ENCODE measurements at places on chromosomes 6 and 20.
A peak's percentile ranks its signal among the peaks of the same experiment; 100 is the strongest.

- DNase-seq = peak; percentile 90
Observed at GRCh38 chr20:325045-325888, at the start of gene SOX12. Gene SOX12 (plus strand): TSS chr20:325552. CDS start chr20:325925, 373 bp downstream.

DNA sequence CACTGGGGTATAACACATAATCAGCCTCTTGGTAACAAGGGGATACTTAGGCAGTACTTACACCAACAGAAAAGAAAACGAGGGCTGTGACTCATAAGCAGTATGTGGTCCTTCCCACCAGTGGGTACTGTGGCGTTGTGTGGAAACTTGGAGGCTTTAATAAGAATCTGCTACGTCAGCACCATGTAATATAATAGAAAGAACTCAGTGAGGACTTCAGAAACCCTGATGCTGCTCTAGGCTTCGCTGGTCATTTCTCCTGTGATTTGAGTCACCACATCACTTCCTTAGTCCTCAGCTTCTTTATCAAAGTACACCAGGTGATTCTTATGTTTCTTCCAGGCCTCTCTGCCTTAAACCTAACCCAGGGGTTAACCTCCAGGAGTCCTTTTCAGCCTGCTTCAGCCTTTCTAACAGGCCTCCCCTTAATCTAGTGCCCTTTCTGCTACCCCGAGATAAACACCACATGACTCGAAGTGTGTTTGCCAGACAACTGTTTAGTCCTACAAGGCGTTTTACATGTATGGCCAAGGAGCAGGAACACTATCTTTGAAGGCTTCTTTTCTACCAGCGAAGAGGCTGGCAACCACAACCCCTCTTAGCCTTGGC is 68.5 kb downstream of the FYN start:
- no peak for DNase-seq

GRCh38 chr6:111356551-111356950 is 126.5 kb downstream of the REV3L start:
- DNase-seq = no peak

DNA sequence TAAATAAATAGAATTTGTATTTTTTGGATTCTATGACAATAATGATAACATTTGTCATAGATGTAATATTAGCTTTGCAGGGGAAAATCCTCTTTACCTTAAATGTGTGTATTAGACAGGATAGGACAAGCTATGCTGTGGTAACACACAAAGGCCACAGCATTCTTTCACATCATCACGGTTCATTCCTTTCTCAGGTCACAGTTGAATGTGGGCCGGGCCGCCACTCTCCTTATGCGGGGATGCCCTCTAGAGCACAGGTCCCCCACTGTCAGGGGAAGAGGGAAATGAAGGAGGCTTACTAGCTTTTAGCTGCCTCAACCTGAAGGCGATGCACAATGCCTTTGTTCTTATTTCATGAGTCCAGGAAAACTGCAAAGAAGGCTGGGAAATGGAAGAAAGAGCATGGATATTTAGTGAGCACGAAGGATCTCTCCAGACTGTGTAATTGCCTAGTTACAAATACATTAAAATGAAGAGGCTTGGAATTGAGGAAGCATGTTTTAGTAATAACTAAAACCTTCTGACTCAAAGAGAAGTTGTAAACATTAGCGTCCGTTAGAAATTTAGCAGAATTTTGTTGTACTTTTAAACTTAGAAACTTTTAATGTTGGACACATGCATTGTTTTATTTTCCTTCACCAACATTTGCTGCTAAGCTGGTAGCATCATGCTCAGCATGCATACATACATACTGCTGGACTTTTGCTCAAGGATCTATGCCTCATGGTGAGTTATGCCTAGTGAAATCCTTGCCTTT is 248.9 kb upstream of the FOXQ1 start:
- no peak for DNase-seq

- DNase-seq = peak; percentile 46
Observed at GRCh38 chr6:149862922-149863697, 1.0 kb downstream of the LRP11 start.

- no peak for DNase-seq
Observed at GRCh38 chr6:164152611-164153010, 738.1 kb downstream of the QKI start.

DNA sequence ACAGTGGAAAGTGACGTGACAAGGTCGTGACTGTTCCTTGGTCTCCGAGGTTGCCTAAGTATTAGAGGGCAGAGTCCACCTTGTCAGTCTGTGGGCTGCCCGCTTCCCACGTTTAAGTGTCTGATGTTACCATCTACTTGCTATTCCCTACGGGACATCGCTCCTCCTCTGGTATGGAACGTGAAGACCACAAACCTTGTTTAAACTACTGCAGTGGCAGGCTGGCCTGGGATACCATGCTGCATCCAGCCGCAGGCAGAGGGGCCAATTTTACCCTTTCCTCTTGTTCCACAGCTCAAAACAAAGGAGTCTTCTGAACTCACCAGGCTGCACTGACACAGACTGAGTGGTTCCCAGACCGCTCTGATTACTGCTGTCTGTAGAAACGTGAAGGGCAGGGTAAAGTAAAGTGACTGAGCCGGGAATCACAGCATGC is 275.9 kb downstream of the FOXC1 start:
- no peak for DNase-seq

DNA sequence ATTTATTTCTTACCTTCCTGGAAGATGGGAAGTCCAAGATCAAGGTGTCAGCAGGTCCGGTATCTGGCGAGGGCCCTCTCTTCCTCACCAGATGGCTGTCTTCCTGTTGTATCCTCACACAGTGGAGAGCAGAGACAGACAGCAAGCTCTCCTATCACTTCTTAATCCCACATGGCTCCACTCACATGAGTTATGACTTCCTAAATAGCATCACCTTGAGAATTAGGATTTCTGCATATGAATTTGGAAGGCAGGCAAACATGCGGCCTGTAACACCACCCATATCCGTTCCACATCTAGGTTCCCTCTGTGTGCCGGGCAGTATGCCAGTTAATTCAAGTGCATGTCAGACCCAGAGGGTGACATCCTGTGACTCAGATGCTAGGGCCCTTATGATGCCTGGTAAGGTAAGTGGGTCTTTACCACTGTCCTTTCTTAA is 2.1 kb downstream of the RAET1E start:
- DNase-seq = no peak

DNA sequence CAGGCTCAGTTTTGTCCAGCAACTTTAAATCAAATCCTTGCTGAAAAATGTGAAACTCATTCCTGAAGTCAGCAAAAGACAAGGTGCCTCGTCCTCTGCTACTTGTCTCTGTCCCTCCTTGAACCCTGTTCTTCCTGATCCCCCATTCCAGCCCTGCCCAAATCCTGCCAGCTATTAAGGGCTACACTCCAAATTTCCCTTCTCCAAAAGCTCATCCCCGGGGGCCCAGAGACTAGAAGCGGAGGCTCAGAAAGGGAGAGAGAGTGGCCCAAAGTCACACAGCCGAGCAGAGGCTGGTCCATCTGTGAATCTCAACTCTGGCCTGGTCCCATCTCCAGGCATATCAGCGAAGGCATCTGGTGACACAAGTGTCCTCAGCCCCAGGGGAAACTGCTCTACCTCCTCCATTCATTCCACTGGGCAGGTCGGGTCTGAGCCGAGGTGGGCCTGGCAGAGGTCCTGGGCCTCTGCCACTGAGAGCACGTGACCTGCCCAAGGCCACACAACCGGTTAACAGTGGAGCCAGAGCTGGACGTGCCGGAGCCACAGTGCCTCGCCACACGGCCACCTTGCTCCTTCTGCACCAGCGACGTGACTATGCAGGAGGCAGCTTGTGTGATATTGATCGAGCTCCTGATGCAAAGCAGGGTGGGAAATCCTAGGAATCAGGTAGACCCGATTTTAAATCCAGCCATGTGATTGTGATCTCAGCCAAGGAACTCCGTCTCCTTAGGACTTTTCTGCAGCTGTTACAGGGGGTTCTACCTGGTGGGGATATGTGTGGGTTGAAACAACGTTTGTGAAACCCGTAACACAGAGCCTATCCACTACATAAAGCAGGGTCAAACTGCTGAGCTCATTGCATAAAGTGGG is 28.6 kb downstream of the NOL4L start:
- no peak for DNase-seq

GRCh38 chr20:33677991-33678702 is 3.9 kb upstream of the NECAB3 start:
- DNase-seq = no peak

Data from NCI-H1105 (cell line).